Activated B cell treated with CpG ODN at 0.5 μM for 24 hours (primary cell): ENCODE measurements at places on chromosomes 3 and 15.

- no peak for DNase-seq
Observed at GRCh38 chr3:159787178-159787574, 201.5 kb upstream of the IL12A start.

- DNase-seq: no peak
Observed at GRCh38 chr3:86828751-86829150, 162.2 kb downstream of the VGLL3 start.

DNA sequence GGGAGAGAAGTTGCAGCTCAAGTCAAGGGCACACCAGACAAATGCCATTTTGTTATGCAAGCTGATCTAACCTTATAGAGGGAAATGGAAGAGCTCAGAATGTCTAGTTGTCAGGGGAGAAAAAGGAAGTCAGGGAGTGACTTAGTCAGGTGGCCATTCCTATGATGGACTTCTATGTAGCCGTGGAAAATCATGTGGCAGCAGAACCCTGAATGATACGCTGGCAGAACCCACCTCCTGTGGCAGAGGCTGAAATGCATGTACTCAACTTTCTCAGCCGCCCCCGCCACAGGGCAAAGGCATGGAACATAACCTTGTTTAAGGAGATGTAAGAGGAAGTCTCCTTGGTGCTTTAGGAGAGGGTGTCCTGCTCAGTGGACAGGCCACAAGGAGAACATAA lies 37.7 kb upstream of the PARL start:
- no peak for DNase-seq

DNA sequence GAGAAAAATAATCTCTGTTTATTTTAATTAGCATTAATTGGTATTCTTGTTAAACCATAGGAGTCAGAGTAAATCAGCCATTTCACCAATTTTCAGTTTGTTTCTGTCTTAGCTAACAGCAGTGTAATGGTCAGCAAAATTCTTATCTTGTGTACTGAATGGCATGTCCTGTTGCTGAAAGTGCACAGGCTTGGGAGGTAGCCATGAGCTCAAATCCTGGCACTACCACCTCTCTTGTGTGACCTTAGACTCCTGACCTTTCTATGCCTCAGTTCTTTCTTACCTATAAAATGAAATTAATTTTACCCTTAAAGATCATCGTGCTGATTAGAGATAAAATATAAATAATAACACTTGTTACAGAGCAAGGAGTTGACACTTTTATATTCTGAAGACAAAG lies 35.8 kb downstream of the MLH1 start:
- no peak for DNase-seq

DNA sequence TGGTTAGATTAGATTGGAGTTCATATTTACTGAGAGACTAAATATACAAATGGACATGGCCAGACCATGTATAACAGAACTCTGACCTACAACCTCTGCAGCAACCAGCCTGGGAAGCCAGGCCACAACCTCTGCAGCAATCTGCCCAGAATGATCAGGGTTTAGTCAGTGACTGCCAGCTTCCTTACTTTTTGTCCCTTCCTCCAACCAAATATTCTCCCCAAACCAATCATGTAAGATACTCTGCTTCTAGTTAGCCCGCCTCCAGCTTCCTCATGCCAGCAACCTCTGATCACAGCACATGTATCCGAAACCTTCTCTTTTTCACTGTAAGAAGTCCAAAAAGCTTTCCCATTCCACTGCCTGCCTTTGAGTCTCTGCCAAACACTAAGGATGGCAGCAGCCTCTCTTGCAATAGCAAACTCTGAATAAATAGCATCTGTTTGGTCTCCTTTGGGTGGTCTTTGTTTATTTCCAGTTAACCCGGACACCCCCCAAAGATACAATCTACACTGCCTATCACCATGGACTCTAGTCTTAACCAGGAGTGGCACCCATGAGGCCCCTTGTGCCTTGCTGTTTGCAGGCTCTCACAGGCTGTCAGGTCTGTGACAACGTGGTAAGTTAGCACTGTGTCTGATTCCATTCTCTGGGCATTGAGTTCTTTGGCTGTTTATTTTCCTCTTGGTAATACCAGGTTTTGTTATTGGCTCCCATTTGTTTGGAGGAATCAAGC lies 102.2 kb downstream of the ERC2 start:
- DNase-seq: no peak

DNA sequence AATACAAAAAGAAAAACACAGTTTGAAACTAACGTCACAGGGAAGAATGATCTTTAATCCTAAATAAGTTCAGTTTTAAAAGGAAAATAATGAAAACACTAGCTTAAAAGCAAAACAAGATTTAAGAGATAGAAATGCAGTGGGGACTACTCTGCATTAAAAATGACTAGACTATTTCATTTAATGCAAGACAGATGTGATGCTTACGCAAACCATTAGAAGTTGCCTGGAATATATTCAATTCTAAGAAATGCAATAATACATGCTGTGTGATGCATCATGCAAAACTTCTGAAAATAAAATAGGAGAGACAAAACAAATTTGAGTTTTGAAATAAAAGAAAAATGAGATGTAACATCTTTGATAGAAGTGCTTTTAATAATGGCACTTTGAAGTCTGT lies 97.6 kb upstream of the STRIT1 start:
- DNase-seq: no peak

DNA sequence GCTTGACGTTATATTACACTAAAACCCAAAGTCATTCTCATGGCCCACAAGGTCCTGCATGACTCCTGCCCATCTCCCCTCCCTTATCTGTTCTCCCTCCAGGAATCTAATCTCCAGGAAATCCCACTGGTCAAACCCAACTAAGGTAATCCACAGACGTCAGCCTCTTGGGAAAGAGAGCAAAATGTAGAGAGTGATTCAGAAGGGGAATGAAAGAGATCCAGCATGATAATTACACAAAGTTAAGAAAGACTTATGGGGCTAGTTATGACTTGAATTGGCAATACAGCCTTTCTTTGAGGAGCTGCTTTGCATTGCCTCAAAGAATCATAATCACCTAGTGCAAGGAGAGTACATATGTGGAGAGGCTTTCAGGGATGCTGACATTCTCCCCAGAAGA lies 137.8 kb upstream of the MYRIP start:
- DNase-seq: no peak

- no peak for DNase-seq
Observed at GRCh38 chr3:15221574-15222217, 15.7 kb downstream of the CAPN7 start.

DNA sequence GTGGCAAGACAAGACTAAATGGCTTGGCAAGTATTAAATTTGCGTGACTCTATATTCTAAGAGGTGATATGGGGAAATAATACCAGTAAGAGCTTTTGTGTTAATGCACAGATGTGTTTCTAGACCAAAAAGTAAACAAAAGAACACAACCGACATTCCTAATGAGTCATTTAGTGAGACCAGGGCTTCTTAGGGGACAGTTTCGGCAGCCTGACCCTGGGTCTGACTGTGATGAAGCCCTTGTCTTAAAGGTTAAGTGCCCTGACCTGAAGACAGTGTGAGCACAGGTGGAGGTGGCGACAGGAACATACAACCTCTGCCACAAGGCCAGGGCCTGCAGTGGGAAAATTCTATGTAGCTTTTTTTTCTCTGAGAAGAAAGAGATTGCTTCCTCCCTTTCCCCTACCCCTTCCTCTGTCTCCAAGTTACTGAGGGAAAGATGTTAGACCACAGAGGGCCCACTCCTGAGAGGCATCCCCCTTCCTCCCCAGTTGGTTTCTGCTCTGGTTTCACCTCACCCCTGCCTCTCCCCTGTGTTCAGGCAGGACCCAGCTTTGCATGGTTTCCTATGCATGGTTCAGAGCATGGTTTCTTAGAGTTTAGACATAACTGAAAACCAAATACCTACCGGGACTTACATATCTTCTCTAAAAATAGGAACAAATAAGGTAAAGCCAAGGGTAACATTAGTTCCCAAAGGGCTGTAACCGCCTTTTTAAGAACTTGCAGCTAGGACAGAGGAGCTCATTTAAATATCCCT lies 24.8 kb upstream of the CMTM7 start:
- no peak for DNase-seq

DNA sequence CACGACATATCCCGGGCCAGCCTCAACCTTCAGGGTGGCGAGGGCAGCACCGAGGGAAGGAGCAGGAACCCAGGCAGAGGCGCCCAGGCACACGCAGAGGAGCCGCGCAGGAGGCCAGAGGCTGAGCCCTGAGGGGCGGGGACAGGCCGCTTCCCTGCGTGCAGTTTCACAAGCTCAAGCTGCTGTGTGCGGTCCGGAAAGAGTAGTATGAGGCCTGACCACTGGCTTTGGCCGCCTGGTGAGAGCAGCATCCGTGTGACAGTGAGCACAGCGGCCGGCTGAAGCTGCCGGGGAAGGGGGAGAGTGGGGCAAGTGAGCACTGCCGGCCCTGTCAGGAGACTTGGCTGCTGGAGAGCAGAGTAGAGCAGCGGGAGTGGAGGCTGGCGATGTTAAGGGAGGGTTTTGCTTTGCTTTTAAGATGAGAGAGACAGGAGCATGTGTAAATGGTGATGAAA lies 8.7 kb downstream of the ZDHHC19 start:
- no peak for DNase-seq

DNA sequence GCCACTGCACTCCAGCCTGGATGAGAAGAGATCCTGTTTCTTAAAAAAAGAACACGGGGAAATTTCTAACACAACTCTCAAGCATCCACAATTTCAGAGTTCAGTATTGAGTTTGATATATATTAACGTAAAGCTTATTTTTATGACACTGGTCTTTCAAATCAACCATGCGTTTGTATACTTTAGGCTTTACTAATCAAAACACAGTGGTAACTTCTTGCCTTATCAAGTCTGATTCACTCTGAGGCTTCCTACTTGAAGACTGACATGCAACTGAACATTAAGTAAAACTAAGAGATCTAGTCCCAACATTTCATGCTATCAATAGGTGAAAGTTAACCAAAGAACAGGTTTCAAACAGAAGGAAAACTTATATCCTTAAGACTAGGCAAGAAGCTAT lies 46.7 kb downstream of the PRTG start:
- no peak for DNase-seq

DNA sequence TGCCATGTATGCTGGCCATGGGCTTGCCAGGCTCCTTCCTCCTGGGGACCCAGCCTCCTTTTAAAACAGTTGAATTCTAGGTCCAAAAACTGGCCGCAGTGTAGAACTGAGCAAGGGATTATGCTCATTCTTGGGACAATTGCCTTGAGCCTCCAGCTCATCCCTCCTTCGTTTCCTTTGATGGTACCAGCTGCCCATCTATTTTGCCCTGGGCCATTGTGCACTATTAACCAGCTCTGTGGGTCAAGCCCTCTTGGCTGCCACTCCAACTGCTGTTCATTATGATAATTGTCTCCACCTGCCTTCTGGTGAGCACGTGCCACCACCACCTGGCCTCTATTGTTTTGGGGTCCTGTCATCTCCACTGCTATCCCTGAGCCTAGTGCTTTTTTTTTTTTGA lies 75.8 kb upstream of the SYN2 start:
- no peak for DNase-seq

- no peak for DNase-seq
Observed at GRCh38 chr15:74808078-74808839, 4.4 kb upstream of the LMAN1L start.

GRCh38 chr3:119497820-119498185 lies 544 bp upstream of the TIMMDC1 start:
- DNase-seq: no peak

- no peak for DNase-seq
Observed at GRCh38 chr15:78708713-78709260, 67.8 kb upstream of the CHRNB4 start.

DNA sequence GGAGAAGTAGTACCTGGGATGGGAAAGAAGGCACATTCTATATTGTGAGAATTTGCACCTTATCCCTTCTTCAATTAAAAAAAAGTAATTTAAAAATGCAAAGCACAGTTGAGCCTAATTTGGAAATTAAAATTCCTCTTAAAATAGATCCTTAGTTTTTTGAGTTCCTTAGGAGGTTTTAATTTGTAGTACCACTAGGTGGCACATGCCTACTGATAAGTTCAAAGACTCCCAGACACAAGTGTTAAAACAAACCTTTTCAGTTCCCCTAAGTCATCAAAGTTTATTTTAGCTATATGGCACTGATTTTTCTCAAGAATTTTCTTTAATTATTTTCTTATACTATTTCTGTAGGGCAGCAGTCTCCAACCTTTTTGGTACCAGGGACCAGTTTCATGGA lies 127.6 kb upstream of the AZI2 start:
- DNase-seq: no peak

- DNase-seq: no peak
Observed at GRCh38 chr3:20589275-20589674, 403.3 kb upstream of the SGO1 start.

DNA sequence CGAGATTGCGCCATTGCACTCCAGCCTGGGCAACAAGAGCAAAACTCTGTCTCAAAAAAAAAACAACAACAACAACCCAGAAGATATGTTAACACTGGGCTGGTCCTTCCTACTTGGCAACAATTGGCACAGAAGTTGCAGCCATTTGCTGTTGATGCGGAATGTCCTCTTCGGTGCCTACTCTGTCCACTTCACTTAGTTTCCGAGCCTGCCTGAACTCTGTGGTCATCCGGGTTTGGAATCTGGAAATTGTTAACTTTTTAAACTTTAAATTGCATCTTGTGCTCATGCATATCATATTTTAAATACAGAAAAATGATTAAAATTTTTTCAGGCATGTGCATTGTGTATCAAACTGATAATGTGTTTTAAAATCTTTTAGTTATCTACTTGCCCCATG lies 81.5 kb downstream of the FNDC3B start:
- no peak for DNase-seq

GRCh38 chr3:35789042-35789831 lies 149.9 kb downstream of the ARPP21 start:
- DNase-seq: no peak

DNA sequence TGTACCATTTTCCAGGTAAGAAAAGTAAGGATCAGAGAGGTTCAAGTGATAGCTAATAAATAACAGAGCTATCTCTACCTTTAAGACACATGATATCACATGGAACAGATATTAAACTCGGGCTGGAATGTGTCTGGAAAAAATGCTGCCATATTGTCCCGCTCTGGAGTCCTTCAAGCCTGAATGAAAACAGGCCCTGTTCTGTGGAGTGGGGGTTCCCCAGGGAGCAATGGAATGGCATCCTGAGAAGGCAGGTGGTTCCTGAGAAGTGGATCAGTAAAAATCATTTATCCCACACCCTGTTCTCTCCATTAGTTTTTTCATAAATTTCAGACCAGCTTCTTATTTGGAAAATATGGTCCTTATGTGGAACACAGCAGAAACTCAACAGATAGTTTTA lies 57.3 kb upstream of the PRTG start:
- no peak for DNase-seq

DNA sequence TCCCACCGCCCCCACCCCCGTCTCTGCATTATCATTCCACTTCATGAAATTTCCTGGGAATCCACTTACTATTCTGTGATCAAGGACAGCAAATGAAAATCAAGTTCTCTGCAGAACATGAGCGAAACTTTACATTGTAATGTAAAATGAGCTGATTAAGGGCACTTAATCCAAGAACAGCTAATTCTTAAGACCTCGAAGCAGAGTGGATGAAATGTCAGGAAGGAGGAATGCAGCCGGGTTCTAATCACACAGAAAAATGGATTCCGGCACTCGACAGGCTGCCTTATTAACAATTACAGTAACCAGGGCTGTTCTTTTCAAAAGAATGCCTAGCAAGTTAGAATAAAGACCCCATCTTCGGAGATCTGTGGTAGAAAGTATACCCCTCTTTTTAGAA lies 57.5 kb downstream of the RFTN1 start:
- no peak for DNase-seq

- DNase-seq: no peak
Observed at GRCh38 chr3:190620886-190621608, 107.2 kb downstream of the IL1RAP start.

- DNase-seq: peak; percentile 71
Observed at GRCh38 chr15:77633134-77633912, 611 bp upstream of the LINGO1 start.

- DNase-seq: no peak
Observed at GRCh38 chr3:108202834-108203233, 19.4 kb downstream of the IFT57 start.

- DNase-seq: no peak
Observed at GRCh38 chr3:39378088-39378487, 5.1 kb upstream of the SLC25A38 start.
